ENCODE measurements at places on chromosomes 3 and 15.

DNA sequence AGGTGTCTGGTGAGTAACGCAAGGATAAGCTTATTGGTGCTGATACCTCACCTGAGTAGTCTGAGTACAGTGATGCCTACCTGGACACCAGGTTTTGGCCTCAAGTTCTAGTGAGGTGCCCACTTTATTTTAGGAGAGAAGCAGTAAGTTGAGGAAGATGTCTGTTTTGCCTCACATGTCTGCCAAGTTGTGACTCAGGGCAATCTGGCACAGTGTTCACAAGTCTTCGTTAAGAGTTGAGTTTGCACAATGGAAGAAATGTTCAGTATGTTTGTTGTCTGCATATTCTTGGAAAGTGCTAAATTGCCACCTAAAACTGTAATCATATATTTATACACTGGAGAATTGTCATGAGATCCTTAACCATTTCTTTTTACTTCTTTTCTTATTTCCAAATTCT lies 122.2 kb downstream of the KCNH8 start:
- DNase-seq, result no peak

- no peak for DNase-seq
These were observed 479.4 kb downstream of the NTRK3 start for GRCh38 chr15:87777054-87777561.

DNA sequence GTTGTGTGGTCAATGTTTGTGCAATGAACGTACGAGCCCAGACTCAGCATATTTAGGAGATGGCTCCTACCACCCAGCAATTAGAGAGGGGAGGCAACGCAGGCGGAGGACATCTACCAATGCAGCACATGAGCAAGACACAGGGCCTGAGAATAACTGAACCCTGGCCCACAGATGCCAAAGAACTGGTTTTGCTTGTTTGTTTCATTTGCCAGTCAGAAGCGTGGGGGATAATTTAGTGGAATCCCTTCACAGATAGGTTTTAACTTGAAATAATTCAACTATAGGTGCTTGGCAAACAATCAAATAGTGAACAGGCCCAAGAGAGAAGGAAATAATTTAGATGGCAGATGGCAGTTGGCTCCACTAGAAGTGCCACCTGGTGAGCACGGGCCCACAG lies 54.8 kb downstream of the LIPC start:
- DNase-seq, result no peak

- no peak for DNase-seq
These were observed 333.1 kb upstream of the KCNMB2 start for GRCh38 chr3:178203165-178203564.

DNA sequence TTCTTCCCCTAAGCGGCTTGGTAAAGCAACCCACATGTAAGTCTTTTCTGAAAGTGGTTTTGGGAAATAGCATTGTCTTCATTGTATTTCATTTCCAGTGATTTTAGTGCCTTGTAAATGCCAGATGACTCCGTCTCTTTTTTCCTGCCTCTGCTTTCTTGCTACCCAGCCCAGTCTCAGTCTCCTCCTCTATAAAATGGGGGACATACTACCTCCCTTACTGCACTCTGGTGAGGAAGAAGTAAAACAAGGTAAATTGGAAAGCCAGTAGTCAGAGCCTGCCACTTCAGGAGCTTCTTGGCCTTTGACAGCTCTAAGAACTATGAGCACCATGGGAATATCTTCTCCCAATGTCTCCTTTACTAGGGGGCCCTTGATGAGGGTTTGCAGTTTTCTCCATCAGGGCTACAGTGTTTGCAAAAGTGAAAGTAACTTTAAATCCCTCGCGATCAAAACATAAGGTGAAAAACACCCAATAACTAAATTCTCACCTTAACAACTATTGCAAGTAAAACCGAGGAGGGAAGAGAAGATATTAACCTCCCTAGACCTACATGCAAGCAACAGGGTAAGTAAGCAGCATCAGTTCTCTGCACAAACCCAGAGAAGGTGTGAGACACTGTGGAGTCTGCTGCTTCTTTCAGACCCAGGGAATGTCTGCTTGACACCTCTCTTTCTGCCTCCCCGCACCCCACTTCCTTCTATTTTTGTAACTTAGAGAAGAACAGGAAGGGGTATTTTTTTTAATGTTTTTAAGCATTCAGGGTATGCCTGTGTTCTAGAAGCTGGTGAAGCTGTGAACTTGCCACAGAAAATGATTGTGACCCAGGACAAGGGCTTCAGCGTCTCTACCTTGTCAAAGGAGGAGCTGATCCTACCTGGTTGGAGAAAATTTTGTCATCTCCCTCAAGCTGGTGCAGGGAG lies 159.1 kb upstream of the EOMES start:
- DNase-seq, result peak; percentile 75

DNA sequence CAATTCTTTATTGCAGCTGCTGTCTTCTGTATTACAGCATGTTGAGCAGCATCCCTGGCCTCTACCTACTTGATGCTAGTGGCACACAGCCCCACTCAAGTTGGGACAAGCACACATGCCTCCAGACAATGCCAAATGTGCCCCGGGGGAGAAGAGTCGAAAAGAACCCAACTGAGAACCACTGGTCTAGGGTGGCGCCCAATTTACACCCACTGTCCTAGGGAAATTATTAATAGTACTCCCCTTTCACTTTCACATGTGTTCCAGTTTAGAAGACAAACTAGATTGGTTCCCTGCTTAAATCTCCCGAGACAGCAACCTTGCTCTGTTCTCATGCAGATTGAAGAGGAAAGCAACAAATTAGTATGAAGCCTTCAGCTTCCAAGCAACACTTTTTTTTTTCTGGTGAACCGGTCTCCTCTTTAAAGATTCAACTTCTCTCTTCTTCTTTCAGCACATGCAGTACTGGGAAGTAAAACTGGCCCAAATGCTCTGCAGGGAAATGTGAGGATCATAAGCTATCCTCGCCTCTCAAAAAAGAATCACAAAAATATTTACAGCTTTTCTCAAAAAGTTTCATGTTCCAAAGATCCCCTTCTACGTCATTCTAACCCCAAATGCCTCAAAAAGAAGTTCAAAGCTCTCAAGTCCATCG lies 823.9 kb upstream of the CFAP20DC start:
- no peak for DNase-seq

All from immature natural killer cell (primary cell).